RKO (cell line): ENCODE measurements at places on chromosomes 13 and 19.
A peak's percentile ranks its signal among the peaks of the same experiment; 100 is the strongest.

- DNase-seq: no peak
Observed at GRCh38 chr13:113881614-113882266, 17.9 kb upstream of the GAS6 start.

GRCh38 chr13:58999851-59000250 lies 1163.9 kb downstream of the DIAPH3 start:
- no peak for DNase-seq

GRCh38 chr13:93786846-93787489 lies 560.4 kb downstream of the GPC6 start:
- DNase-seq: no peak

DNA sequence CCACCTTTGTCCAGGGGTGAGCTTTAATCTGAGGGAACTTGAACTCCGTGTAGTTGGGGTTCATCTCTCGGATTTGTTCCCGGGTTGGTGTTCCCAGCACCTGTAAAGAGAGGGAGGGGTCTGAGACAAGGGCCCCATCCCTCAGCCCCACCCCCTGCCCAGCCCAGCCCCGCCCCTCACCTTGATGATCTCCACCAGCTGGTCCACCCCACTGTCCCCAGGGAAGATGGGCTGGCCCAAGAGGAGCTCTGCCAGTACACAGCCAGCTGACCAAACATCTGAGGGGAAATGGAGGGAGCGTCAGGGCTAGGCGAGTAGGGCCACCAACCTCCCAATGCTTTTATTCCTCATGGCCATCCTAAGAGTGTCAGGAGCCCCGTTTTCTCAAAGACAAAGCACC lies 9.3 kb downstream of the GSK3A start:
- DNase-seq: no peak

- no peak for DNase-seq
Observed at GRCh38 chr19:305240-306150, 14.3 kb upstream of the PLPP2 start.

GRCh38 chr13:25616674-25617073 lies 244.9 kb downstream of the ATP8A2 start:
- DNase-seq: no peak

GRCh38 chr13:93673885-93674284 lies 447.3 kb downstream of the GPC6 start:
- DNase-seq: no peak

DNA sequence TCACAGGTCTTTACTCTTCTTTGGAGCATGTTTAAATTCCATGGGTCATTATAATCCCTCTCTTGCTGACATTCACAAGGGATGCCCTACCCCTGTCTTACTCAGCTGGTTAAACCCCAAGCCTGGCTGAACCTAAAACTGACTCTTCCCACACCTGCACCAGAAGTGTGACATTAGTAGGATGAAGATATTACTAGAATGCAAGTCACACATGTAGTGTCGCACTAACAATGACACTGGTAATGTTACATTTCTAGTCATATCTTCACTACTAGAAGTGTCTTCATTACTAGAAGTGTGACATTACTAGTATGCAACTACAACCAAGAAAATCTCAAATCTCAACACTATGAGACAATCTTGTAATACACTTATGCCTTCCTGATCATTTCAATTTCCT lies 14.2 kb downstream of the ZAR1L start:
- DNase-seq: no peak

GRCh38 chr13:109243311-109243951 lies 543.0 kb downstream of the IRS2 start:
- DNase-seq: no peak

GRCh38 chr13:99062593-99062992 lies 84.7 kb upstream of the DOCK9 start:
- no peak for DNase-seq

DNA sequence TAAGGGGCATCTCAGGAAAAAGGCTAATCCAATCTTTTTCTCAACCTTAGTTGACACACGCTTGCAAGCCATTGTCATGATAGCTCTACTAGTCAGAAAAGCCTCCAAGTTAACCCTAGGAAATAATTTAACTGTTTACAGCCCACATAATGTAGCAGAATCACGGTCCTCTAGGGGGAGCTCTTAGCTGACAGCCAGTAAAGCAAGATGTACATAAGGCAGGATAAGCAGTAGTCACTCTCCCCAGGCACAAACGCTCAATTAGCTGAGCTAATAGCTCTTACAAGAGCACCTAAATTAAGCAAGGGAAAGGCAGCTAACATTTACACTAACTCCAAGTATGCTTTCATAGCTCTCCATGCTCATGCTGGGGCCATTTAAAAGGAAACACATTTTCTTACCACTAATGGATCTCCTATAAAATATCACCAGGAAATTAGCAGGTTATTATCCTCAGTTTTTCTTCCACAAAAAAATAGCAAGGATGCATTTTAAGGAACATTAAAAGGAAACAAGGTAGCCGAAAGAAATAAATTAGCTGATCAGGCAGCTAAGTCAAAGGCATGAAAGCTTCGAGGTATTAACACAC lies 33.7 kb upstream of the ZSCAN5A start:
- peak; percentile 74 for DNase-seq

DNA sequence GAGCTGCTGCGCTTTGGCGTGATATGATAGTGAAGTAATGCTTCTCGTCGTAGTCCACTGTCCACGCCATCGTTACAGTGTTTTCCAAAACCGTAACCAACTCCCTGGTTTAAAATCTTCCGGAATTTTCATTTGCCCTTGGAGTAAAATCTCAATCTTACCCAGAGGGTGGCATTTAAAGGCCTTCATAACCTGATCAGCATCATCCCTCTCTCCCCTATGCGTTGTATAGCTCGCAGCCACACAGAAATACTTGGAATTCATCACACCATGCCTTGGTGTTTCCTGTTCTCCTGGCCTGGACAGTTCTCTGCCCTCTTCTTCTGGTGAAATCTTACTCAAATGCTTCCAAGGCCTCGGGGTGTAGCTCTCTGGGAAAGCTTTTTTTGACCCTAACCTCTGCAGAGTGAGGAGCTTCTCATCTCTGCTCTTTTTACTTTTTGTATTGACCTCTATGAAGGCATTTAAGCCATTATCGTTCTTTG lies 839 bp downstream of the MPHOSPH8 start:
- peak; percentile 62 for DNase-seq

- DNase-seq: no peak
Observed at GRCh38 chr13:27120811-27121210, 50.8 kb downstream of the USP12 start.

GRCh38 chr13:97471711-97472110 lies 37.7 kb downstream of the RAP2A start:
- no peak for DNase-seq

- DNase-seq: peak; percentile 29
Observed at GRCh38 chr19:24069905-24070657, 16.9 kb upstream of the ZNF254 start.

- DNase-seq: no peak
Observed at GRCh38 chr19:56507446-56508289, at the start of gene ZNF471. ZNF471 (plus strand) TSS chr19:56507855; CDS start chr19:56511572, 3,717 bp downstream.

DNA sequence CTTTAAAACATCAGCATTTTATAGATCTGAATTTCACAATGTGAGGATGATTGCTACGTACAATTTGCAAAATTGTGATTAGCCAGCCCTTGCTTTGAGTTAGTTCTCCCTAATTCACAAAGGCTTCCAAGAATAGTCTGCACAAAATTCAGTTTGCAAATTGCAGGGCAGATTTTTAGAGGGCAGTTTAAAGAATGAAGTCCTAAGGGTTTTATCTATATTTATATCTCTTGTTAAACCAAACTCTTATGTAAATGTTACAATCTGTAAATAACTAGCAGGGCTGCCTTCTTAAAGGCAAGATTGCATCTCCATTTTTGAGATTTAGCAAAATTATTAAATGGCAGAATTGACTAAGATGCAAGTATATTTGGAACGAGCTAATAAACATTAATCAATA lies 52.8 kb upstream of the ZNF536 start:
- DNase-seq: no peak

GRCh38 chr19:3721131-3721886 lies 13.1 kb downstream of the TJP3 start:
- DNase-seq: peak; percentile 79

DNA sequence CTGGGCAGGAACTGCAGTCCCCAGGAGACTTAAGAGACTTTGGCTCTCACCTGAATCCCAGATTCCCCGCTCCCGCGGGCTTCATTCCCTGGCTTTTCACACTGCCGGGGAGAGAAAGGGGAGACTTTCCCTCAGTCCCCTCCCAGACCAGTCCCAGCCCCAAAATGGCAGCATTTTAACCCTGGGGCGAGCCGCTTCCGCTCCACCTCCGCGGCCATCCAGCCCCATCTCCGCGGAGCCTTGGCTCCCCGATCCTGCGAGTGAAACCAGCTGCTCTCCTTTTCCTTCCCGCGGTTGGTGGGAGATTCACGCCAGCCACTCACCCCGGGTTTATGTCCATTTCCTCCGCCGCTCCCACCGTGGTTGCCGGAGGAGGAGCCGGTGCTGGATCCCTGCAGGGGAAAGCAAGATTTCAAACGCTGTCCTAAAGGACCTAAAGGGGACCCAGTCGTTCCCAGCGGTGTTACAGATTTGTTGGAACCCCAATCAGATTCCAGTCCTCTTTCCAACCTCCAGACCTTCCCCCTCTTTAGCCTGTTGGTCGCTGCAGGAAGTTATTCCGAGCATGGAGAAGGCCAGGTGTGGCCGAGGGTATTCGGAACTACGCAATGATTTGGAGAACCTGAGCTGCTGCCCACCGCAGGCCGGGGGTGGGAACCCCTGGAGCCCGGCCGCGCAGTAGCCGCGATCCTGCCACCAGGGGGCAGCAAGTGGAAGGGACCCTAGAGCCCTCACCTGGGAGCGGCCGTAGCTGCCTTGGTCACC lies 3.4 kb downstream of the DMKN start:
- peak; percentile 66 for DNase-seq

DNA sequence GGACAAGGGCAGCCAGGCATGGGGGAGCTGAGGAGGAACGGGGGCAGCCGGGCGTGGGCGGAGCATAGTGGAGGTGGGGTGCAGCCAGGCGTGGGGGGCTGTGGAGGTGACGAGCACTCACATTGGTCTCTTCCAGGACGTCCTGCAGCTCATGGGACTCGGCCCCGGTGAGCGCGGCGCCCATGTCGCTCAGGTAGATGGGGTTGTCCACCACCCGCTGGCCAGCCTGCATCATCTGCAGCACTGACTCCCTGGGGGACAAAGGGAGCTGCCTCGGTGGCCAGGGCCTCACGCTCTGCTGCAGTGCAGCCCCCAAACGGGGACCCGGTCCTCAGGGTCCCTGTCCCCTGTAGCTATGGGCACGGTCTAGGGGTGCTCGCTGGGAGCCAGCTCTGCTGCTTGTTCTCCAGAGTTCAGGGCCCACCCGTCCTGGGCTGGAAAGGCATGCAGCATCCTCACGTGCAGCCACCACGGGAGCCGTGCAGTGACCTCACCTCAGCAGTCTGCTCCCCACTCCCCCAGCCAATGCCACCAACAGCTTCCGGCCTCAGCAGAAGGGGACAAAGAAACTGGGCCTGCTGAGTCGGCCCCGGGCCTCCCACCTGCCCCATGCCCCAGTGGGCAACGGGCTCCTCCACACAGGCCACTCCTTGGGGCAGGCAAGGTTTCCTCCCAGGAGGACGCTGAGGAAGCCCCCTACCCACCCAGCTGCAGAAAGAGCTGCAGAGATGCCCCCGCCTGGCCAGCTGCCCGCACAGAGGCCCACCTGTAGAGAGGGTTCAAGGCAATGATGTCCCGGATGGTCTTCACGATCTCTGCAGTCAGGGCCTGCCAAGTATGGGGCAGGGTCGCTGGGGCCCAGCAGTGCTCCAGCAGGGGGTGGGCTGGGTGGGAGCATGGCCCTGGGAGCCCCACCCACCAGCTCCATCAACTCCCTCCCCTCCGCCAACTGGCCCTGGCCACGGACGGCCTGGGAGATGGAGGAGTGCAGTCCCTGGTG lies 12.1 kb downstream of the LONP1 start:
- DNase-seq: no peak

DNA sequence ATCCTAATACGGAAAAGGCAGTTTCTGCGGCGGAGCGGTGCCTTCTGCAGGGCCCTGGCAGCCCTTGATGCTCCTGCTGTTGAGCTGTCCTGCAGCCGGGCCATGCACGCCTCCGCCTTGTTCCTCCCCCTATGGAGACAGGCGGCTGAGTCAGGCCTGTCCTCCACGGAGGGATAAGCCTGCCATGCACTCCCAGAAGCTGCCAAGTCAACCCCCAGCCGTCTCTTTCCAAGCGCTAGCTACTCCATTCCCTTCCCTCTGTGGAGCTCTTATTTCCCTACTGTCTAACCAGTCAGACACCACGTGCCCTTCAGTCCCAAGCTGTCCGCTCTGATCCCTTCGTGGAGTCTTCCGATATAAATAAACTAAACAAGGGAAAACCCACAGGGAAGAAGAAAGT lies 197.0 kb downstream of the COL4A1 start:
- DNase-seq: no peak

- peak; percentile 12 for DNase-seq
Observed at GRCh38 chr13:105925496-105925895, 610.0 kb downstream of the EFNB2 start.

DNA sequence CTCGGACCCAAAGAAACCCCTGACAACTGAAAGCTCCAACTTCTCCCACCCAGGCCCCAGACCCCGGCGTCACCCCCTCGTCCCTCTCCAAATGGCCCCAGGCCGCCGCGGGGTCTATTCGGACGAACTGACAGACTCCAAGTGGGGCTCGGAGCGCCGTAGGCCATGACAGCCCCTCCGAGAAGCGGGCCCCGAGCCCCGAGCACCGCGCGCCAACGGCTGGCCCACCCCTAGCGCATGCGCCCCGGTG lies 360 bp downstream of the DDX39A start:
- DNase-seq: no peak

- no peak for DNase-seq
Observed at GRCh38 chr19:39304701-39305571, 8.7 kb downstream of the IFNL1 start.

- DNase-seq: no peak
Observed at GRCh38 chr13:114107686-114108081, 24.7 kb downstream of the RASA3 start.

- no peak for DNase-seq
Observed at GRCh38 chr13:111575719-111576118, 255.3 kb downstream of the TEX29 start.

DNA sequence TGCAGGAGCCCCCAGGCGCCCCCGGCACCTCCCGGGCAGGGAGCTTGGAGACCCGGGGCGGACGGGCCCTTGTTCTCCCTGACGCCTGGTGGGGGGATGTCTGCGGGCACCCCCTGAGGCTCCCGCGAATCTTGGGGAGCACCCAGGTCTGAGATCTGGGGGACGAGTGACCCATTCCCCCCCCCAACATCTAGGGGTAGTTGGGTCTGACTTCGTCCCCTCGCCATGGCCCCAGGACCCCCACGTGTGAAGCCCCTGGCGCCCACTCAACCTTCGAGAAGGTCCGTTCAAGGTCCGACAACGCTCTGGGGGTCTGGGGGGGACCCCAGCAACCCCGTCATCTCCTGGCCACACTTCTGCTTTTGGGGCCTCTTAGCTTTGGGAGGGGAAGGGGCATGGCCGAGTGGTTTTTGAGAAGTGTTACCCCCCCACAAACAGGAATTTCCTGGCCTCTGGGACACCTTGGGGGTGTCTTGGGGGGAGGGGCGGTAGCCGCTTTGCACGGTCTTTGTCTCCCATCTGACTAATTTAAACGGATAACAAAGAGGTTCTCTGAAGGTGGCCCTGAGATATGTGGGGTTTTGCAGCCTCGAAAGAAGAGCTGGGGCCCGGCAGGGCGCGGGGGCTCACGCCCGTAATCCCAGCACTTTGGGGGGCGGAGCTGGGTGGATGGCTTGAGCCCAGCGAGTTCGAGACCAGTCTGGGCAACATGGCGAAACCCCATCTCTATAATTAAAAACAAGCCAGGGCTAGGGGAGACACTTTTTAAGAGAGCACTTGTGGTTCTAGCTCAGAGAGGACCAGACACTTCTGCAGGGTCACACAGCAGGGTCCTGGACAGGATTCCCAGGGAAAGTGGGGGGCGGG lies 608 bp downstream of the CNN2 start:
- peak; percentile 55 for DNase-seq

- DNase-seq: peak; percentile 79
Observed at GRCh38 chr19:32599736-32600157, 18.8 kb downstream of the PDCD5 start.
